ENCODE measurements at places on chromosomes 3 and 15. TPM values are rescaled to one million over a fixed set of nuclear protein-coding genes. Genes with fewer than 3 reads are reported as not detected.
A peak's percentile ranks its signal among the peaks of the same experiment; 100 is the strongest.

Gene SAXO2
- 5.7 TPM for total RNA-seq

Gene RARRES1
- total RNA-seq = 0.20 TPM

Gene PLSCR5
- not detected for total RNA-seq

Gene ITIH1
- 0.37 TPM for total RNA-seq

Gene AQP9
- total RNA-seq = 0.12 TPM

DNA sequence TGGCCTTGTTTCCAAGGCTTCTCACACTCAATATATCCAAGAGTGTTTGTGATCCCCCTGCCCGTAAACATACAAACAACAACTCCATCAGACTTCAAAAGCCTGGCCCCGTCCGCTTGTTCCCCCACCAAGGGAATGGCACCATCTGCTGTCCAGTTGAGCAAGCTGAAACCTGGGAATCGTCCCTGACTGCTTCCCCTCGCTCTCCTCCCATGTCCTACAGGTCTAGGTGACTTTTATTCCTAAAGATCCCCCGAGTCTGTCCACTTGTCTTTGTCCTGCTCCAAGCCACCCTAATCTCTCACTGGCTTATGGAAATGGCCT, 27.9 kb upstream of the FAM174B start:
- no peaks in the 10 kb centered on the region for H3K27me3 ChIP-seq
- H3K4me3 ChIP-seq = no peak overlapping the region
- H3K36me3 ChIP-seq = no peaks in the 10 kb centered on the region
- DNase-seq = no peak

DNA sequence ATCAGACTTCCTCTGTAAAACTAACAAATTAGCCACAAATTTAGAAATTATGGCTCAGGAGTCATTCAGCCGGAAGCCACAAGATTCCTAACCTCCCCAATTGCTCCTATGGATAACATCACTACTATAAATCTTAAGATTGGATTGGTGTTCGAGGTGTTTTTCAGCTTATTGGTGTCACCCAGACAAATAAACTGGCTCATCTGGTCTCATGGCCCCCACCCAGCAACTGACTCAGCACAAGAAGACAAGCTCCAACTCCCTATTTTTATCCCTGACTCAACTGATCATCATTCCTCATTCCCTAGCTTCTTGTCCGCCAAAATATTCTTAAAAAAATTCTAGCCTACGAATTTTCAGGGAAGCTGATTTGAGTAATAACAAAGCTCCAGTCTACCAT, 135.1 kb upstream of the STRIT1 start:
- no peaks in the 10 kb centered on the region for H3K36me3 ChIP-seq
- no peak overlapping the region for H3K4me3 ChIP-seq
- no peaks in the 10 kb centered on the region for H3K27me3 ChIP-seq
- no peak for DNase-seq
- no peaks in the 10 kb centered on the region for H3K4me1 ChIP-seq
- H3K27ac ChIP-seq = no peak overlapping the region

DNA sequence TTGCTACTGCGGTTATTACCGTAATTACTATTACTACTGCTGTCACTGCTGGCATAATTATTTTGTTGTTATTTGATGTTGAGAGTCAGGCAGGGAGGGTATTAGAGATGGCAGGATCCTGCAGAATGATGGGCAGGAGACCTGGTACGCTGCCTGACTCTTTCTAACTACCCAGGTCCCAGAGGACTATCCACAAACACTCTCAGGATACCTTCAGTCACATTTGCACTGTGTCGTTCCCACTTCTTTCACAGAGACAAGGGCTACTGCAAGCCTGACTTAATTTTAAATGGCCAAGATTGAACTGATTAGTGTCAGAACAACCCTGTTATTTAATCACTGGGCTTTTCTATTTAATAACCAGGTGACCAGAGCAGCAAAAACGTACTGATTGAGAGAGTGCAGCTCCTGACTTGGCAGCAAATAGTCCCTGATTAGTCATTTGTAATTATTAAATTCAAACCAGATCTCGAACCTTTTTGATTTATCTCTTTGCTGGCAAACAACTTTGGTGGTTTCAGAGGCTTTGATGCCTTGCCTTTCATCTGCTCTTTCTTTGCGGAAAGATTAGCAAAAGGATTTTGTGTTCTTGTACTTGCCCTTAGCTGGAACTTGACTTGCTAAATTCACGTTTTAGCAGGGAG, 88.8 kb upstream of the ARHGEF3 start:
- DNase-seq = no peak
- H3K27ac ChIP-seq = no peak overlapping the region
- H3K4me3 ChIP-seq = no peak overlapping the region
- no peaks in the 10 kb centered on the region for H3K27me3 ChIP-seq
- H3K4me1 ChIP-seq = peaks cover 9% of the 10 kb centered on the region

- no peak for DNase-seq
- no peak overlapping the region for H3K4me3 ChIP-seq
- H3K27ac ChIP-seq = no peak overlapping the region
- H3K36me3 ChIP-seq = no peaks in the 10 kb centered on the region
- no peaks in the 10 kb centered on the region for H3K27me3 ChIP-seq
- H3K4me1 ChIP-seq = peaks cover 3% of the 10 kb centered on the region
Measured at GRCh38 chr3:139260041-139260486, 83.8 kb upstream of the MRPS22 start.

DNA sequence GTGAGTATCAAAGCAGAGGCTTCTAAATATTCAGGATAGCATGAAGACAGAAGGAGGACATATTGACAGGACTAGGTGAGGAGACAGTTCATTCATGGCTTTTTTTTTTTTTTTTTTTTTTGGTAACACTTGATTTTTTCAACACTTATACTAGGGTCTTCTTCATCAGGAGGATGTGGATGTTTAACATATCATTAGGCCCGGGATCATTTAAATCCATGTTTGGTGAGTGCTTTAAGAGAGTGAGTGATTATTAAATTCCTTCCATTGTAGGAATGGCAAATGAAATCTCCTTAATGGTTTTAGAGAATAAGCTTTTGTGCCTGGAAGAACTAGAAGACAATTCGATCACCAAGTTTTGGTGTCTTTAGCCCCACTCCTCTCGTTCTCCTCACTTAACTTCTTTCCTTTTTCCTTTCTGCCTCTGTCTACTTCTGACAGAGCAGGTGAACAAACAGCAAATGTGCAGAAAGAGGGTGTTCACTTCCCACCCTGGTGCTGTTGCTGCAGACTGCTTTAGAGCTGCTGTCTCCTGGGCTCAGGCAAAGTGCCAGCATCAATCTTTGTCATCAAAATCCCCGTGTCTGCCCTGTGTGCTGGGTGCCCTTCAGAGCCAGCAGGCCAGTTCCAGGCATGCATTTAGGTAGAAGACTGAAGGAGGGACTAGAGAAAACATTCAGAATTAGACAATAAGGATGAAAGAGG, 35.6 kb upstream of the RAB11A start:
- H3K4me3 ChIP-seq = no peak overlapping the region
- H3K27me3 ChIP-seq = no peaks in the 10 kb centered on the region
- peaks cover 26% of the 10 kb centered on the region for H3K4me1 ChIP-seq
- peak overlapping the region; percentile 60 for H3K27ac ChIP-seq
- no peak for DNase-seq

- no peak for DNase-seq
- H3K4me3 ChIP-seq = no peak overlapping the region
- no peaks in the 10 kb centered on the region for H3K36me3 ChIP-seq
- H3K4me1 ChIP-seq = no peaks in the 10 kb centered on the region
- H3K27ac ChIP-seq = no peak overlapping the region
Measured at GRCh38 chr15:90022905-90023700, 22.0 kb downstream of the ZNF710 start.

GRCh38 chr3:45591547-45592040, 3.0 kb upstream of the LIMD1 start:
- peaks cover 38% of the 10 kb centered on the region for H3K4me1 ChIP-seq
- no peaks in the 10 kb centered on the region for H3K36me3 ChIP-seq
- DNase-seq = no peak
- H3K4me3 ChIP-seq = no peak overlapping the region

DNA sequence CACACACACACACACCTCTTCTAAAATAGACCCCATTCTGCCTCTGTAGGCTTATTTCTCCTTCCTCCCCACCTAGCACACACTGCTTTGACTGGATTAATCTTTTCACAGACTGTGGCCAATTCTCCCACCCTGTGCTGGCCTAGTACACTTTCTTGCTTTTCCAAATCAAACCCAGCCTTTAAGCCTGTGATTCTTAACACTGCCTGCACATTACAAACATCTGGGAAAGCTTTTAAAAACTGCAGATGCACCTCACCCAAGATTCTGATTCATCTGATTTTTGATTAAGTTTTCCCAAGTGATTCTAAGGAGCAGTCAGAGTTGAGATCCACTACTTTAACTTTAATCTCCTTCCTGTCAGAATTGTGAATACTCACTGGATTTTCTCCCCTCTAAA, 12.8 kb downstream of the CSNK1G1 start:
- no peak overlapping the region for H3K27ac ChIP-seq
- 0 out of 2 replicates have a peak, but pooled peaks cover 2% of the 10 kb centered on the region for H3K36me3 ChIP-seq
- no peak for DNase-seq
- H3K27me3 ChIP-seq = no peaks in the 10 kb centered on the region

DNA sequence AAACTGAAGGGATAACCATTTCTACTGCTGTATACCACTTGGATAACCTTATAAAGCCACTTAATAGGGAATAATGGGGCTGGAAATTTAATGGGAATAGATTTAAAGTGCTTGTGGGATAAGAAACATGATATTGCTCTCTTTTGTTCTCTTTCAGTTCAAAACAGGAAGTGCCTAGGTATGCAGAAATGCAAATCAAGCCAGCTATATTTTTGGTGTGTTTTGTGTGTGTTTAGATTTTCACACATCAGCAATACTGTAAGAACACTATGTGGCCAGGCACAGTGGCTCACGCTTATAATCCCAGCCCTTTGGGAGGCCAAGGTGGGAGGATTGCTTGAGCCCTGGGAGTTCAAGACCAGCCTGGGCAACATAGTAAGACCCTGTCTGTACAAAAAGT, 442.3 kb upstream of the TPRG1 start:
- H3K27ac ChIP-seq = no peak overlapping the region
- no peaks in the 10 kb centered on the region for H3K27me3 ChIP-seq
- H3K36me3 ChIP-seq = no peaks in the 10 kb centered on the region
- H3K4me1 ChIP-seq = no peaks in the 10 kb centered on the region

DNA sequence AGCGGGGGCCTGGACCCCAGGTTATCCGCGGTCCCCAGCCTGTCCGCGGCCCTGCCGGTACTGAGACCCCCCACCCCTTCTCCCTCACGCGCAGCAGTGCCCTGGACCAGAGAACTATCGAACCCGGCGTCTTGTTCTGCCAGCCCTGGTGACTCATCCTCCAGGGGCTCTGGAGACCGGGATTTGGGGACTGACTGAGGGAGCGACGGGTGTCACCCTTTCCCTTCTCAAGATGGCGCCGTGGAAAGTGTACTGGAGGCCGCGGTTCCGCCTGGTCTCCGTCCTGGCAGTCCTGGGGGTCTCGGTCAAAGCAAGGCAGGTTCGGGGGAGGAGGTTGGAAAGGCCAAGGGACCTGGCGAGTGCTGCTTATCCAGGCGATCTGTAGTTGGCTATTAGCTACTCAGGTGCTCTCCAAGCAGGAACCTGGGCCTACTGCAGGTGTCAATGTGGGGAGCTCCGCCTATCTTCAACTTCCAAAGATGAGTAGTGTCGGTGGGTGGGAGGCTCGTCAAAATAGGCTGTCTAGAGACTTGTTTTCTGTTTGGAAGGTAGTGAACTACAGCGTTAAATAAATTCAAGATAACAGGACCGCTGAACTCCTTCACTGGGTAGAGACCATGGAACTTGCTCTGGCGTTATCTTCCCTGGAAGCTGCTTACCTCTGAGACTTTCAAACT, 790 bp downstream of the RAB5A start:
- H3K36me3 ChIP-seq = peaks cover 10% of the 10 kb centered on the region
- no peaks in the 10 kb centered on the region for H3K27me3 ChIP-seq
- peak overlapping the region; percentile 93 for H3K4me3 ChIP-seq
- peak overlapping the region; percentile 96 for H3K27ac ChIP-seq

DNA sequence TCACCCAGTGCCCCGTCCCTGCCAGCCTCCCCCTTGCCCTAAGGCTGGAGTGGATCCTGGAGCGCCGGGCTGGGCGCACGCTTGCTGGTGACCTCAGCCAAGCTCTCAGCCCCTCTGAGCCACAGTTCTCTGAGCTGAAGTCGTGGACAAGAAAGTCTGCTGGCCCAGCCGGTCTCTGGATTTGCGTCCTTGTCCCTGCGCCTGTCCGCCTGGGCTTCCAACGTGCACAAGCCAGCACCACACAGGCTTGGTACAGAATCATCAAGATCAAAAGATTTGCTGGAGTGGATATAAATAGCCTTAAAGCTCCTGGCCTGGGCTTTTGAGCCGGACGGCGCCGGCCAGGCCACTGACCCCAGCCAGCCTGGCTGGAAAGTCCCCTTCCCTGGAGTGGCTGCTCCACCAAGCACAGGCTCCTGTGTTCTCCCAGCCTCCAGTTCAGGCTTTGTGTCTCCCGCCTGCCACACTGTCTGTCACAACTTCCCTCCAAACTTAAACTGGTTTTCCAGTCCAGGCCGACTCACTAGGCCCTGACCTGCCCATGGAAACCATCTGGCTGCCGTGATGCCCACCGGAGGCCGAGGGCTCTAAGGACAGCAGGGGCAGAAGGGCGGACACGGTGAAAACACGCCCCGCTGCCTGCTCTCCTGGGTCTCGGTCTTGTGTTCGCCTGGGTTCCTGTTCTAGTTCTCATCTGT, 156.2 kb downstream of the NUP210 start:
- H3K36me3 ChIP-seq = no peaks in the 10 kb centered on the region
- no peaks in the 10 kb centered on the region for H3K27me3 ChIP-seq
- H3K4me3 ChIP-seq = no peak overlapping the region
- H3K4me1 ChIP-seq = no peaks in the 10 kb centered on the region
- no peak for DNase-seq

- H3K4me1 ChIP-seq = no peaks in the 10 kb centered on the region
- no peak for DNase-seq
- H3K36me3 ChIP-seq = no peaks in the 10 kb centered on the region
- no peaks in the 10 kb centered on the region for H3K27me3 ChIP-seq
Measured at GRCh38 chr3:31947671-31948091, 33.4 kb downstream of the OSBPL10 start.

DNA sequence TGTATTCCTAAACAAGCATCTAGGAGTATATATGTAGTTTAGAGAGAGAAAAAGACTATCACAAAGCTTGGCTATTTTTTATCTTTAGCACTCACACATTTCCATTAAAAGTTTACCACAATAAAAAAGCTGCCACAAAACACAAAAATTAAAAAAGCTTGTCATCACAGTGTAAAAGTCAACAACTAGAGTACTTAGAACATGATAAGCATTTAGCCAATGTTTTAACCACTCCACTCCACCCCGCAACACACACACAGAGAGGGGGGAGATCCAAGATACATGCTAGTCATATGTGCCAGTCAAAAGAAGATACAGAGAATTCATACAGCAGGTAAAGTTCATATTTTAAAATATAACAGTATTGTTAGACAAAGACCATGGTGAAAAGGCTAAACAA, 79.7 kb downstream of the STAG1 start:
- peaks cover 20% of the 10 kb centered on the region for H3K4me1 ChIP-seq
- DNase-seq = no peak
- H3K4me3 ChIP-seq = no peak overlapping the region
- H3K27ac ChIP-seq = no peak overlapping the region
- no peaks in the 10 kb centered on the region for H3K36me3 ChIP-seq
